ENCODE measurements at places on chromosomes 7 and 10.

GRCh38 chr10:16491933-16492332 is 29.7 kb downstream of the C1QL3 start:
- no peak for DNase-seq

DNA sequence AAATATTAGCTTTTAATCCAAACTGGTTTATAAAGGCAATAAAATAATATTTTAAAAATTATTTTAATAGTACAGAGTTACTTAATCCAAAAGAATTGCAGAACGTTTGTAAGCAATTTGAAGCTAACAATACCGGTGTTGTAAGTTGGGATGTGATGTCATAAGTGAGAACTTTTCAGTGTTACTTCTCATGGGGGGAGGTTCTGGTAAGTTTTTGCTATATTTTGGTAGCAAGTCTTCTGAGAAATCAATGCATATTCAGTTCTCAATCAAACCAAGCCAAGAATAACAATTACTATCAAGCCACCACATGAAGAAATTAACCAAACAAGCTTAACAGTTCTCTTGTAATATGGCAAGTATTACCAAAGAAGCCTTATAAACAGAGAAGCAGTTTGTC is 147.1 kb upstream of the ASAH2 start:
- DNase-seq: no peak

- DNase-seq: no peak
These were observed 117.0 kb downstream of the ADCY1 start for GRCh38 chr7:45691155-45691656.

- DNase-seq: no peak
These were observed 149.6 kb upstream of the SEMA3E start for GRCh38 chr7:83798489-83798888.

- DNase-seq: no peak
These were observed 6.6 kb downstream of the VPS50 start for GRCh38 chr7:93238748-93239147.

DNA sequence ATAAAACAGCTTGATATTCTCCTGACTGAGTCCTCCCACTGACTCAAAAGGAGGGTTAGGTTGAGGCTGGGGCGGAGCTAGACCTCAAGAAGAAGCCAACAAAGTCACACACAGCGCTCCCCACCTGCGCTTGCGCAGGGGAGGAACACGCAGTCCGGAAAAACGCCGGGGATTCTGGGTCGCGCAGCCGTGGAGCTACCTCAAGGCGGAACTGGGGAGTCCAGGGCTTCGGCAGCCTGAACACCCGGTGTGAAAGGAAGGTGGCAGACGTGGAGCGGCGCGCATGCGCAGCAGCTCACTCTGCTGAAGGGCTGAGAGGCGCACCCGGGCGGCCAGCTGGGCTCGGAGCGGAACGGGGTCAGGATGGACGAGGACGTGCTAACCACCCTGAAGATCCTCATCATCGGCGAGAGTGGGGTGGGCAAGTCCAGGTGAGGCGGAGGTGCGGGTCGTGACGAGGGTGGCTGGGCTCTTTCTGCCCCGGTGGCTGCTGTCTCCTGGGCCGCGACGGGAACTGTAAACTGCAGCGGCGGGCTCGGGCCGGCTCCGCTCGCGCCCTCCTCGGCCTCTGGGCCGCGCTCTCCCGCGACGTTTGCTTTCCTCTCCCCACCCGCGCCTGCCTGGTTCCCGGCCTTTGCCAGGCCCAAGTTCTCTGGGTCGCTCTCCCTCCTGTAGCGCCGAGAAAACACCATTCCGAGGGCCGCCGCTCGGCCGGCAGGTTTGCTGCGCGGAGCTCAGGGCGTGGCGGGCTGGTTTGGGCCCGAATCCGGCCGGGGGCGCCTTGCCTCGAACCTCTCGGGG is at the start of gene RAB18:
Gene RAB18 (plus strand): TSS at position 298 of the 801 bp plus-strand sequence. CDS start 66 bp downstream, at position 364.
- DNase-seq: peak; percentile 97

DNA sequence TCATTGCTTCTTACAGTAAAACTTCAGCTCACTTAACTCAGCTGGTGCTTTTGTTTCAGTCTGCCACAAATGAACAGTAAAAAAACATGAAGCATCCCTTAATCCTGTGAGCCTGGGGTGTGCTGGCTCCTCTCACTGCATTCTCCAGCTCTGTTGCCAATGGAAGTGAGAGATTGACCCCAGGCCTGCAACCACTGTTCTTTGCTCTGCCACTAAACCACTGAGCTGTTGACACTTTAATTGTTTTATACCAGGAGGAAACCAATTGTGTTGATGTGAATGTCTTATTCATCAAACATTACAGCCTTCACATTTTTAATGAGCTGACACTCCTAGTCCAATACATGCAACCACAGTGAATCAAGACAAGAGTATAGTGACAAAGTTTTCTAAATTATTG is 69.4 kb upstream of the FZD1 start:
- DNase-seq: no peak

- no peak for DNase-seq
These were observed 116.6 kb downstream of the TMEM130 start for GRCh38 chr7:98753176-98753575.

GRCh38 chr10:118488710-118489497 is 106.5 kb downstream of the PRLHR start:
- DNase-seq: no peak

GRCh38 chr7:24931844-24932243 is 48.1 kb downstream of the OSBPL3 start:
- no peak for DNase-seq

DNA sequence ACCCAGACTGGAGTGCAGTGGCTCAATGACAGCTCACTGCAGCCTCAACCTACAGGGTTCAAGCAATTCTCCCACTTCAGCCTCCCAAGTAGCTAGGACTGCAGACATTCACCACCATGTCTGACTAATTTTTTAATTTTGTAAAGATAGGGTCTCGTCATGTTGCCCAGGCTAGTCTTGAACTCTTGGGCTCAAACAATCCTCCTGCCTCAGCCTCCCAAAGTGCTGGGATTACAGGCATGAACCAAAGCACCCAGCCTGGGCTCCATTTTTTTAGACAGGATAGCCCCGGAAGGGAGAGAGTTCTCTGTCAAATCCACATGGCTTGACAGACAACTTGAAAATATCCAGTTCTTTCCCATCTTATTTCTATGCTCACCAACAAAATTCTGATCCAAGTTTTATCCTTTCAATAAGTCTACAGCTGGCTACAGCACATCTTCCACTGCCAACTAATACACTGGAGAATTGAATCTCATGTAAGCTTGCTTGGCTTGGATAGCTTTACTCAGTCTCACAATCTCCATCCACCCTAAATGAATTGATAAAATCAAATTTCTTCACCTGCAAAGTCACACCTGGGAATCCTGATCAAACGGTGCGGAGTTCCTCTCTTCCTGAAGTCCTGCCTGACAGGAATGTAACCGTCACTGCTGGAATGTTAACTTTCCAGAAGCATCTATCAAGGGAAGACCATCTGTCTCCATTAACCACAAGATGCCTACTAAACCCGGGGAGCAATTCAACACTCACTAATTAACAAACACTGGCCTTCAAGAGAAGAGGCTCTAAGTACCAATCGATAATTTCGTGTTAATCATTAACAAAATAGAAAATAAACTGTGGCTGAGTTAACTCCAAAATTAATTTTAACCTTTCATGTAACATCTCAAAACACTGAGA is 239.7 kb upstream of the MKLN1 start:
- no peak for DNase-seq

GRCh38 chr7:150755473-150756099 is 18.4 kb downstream of the GIMAP5 start:
- peak; percentile 88 for DNase-seq

DNA sequence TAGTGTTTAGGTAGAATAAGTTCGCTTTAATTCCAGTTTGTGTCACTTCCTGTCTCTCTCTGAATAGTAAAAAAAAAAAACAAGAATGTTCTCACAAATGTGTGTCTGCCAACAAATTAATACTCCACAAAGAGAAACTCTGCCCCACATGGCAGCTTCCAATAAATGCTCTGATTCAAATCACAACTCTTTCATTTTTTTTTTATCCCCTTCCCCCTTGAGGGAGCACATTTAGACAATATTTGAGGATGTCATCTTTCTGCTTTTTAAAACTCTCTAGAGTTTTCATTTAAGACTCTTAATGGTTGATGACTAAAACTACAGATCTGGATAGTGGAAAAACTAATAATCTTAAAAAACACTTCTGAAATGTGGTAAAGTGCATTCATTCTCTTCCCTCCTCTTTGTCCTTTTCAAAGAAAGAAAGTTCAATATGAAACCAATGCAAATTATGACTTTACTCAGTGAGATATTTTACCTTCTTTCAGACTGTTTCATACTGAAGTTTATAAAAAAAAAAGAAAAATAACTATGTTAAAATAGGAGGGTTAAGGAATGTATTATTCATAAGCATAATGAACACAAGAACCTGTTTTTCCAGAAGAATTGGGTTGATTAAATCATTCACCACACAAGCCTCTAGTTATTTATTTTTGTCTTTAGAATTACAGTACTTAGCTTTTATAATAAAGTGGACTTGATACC is 42.3 kb downstream of the ARID5B start:
- DNase-seq: no peak

DNA sequence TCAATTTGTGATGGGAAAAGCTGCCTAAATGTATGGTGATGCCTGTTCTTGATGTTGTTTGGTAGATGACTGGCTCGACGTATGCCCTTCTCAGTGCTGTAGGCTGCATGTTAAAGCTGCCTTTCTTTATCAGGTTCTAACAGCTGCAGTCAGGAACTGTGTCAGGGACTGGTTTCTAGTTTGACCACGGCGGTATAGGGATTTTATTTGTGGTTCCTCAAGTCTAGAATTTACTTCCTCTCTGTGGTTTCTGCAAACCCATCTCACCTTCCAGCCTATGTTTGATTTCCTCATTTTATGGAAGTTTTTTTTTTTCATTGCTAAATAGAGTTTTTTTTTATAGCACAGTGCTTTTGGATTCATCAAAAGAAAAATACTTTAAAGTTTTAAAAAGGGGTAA is 26.5 kb downstream of the LMTK2 start:
- DNase-seq: no peak

- no peak for DNase-seq
These were observed 82.5 kb upstream of the CREB5 start for GRCh38 chr7:28329661-28330363.

- DNase-seq: no peak
These were observed 192.2 kb downstream of the CUX1 start for GRCh38 chr7:102009628-102010027.

Data from CD8-positive, alpha-beta memory T cell (primary cell).